ENCODE measurements at places on chromosomes 11 and 22.

- DNase-seq = no peak
Observed at GRCh38 chr11:72295471-72295870, 51.5 kb upstream of the PHOX2A start.

DNA sequence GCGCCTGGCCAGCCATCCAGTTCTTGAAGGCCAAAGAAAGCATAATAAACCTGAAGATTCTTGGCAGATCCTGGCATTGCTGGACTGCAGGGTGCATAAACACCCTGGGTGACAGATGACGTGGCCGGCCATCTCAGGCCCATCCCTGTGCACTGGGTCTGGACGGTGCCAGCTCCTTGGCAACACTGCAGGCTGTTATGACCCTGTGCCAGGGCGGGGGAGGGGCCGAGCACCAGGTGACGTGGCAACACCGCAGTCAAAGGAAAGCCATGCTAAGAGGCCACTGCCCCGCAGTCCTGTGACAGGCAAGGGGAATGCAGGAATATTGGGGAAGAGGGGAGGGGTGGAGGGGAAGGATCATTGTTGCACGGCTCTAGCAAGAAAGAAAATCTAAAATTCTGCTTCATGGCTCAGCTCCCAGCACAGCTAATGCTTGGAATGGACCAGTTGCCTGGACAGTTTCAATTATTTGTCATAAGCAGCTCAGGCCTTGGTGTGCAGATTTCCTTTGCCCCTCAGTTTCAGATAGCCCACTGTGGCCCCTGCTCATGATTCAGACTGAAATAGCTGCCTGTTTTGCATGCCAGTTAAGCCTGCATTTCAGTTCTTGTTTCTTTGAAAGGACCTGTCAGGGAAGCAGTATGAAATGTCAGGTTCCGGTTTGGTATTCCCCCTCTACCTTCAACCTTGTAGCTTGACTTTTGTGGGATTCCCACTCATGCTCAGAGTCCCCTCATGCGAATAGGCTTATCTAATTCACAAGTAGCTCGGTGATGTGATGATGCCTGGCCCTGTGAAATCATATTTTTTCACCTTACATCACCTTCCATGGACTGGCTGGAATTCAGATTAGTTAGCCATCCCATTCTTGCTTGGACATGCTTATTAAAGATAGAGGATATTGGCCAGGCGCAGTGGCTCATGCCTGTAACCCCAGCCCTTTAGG lies 29.7 kb upstream of the DDX6 start:
- DNase-seq = no peak

DNA sequence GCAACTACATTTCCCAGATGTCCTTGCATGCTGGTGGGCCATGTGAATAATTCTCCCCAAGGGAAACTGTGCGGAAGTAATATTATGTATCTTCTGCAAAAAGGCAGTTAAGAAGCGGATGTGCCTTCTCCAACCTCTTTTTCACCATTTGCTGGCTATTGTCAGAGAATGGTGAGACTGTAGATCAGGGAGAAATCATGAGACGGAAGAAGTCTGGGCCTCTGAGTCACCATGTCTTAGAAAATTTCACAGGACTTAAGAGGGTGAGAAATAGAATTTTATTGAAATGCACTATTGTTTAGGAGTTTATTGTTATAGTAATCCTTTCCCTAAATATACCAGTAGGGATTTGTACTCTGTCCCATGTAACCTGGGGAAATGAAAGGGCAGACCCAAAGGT lies 298.7 kb upstream of the ZC3H12C start:
- DNase-seq = no peak

GRCh38 chr11:103079833-103080232 lies 12.1 kb downstream of the DCUN1D5 start:
- DNase-seq = no peak

DNA sequence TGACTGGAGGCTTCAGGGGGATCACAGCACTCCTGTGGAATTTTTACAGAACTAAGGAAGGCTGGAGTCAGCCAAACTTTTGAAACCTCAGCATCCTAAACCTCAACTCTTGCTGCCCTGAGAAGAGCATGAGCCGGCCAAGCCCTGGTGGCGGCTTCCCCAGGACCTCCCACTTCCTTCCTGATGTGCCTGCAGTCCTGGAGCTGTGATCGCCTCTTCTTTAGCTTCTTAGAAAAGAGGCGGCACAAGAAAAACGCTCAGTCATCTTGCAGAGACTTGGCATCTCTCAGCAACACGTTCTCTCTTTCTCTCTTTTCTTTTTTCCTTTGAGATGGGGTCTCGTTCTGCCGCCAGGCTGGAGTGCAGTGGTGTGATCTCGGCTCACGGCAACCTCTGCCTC lies 40.4 kb upstream of the AMPD3 start:
- peak; percentile 32 for DNase-seq

- no peak for DNase-seq
Observed at GRCh38 chr11:2089536-2090165, 49.5 kb downstream of the IGF2 start.
